ENCODE measurements at places on chromosomes 7 and 10.

DNA sequence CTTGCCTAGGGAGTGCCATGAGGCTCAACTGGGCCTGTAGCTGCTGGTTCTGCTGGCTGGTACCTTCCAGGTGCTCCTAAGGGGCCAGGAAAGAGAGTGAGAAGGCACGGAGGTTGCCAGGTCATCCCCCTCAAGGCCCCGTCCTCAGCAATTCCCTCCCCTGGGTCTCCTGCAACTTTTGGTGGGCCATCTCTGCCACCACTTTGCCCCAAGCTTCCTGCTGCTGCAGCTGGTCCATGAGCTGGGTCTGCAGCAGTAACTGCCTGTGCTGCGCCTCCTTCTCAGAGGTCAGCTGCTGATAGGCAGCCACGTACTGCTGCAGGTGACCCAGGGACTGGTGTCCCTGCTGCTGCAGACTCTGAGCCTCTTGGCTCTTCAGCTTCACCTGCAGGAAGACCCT, 17.3 kb upstream of the MTPAP start:
- no peak for DNase-seq

DNA sequence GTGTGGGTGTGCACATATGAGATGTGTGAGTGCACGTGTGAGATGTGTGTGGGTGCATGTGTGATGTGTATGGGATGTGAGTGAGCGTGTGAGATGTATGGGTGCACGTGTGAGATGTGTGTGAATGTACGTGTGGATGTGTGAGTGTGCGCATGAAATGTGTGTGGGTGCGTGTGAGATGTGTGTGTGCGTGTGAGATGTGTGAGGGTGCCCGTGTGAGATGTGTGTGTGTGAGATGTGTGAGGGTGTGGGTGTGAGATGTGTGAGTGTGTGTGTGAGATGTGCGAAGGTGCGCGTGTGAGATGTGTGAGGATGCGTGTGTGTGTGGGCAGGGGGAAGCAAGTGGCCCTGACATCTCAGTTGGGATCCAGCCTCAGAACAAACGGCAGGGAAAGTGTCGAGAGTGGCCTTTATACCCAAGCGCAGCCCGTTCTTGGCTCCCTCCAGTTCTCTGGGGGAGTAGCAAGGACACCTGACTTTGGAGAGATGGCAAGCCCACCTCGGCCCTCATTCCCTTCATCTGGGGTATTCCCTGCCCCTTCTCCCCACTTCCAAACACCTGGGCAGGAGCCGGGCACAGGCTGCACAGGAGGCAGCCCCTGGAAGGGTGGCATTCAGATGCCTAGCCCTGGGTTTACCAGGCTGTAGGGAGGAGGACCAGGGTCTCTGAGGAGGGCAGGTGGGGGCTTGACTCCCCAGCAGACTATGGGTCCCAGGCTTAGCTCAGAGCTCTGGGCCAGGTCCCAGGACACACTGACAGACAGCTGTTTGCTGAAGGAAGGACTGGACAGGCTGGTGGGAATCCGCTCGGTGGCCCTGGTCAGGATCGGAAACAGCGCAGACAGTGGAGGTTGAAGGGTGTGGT, 31.6 kb downstream of the PPIF start:
- DNase-seq, result no peak

DNA sequence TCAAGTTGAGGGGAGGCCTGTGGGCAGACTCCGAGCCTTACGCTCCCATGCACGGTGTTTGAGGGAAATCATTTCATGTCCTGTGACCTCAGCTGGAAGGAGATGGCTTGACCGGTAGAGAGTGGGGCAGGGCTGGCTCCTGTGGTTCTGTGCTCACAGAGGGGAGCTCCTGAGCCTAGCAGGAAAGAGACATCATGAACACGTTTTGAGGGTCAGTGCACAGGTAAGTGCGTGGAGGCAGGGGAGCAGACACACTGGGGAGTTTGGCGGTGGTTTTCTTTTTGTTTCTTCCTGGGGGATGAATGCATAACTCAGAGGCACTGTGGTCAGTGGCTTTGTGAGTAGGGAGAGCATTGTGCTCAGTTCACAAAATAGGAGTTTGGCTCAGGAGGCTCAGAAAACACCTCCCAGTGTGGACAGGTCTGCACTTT, 22.5 kb downstream of the ADCY1 start:
- DNase-seq, result no peak

- DNase-seq, result no peak
Measured at GRCh38 chr7:132687981-132688383, 111.7 kb upstream of the PLXNA4 start.

DNA sequence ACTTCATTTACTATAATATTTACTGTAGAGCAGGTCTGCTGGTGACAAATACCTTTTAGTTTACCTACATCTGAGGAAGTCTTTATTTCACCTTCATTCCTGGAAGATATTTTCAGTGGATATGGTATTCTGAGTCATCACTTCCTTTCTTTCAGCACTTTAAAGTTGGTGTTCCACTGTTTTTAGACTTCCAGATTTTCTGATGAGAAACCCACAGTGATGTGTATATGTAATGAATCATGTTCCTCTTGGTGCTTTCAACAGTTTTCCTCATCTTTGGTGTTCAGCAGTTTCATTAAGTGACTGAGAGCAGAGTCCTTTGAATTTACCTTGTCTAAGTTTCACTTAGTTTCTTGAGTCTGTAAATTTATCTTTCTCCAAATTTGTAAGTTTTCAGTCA, 36.4 kb downstream of the COPG2 start:
- DNase-seq, result no peak

GRCh38 chr10:27390681-27391080, 113.4 kb upstream of the RAB18 start:
- no peak for DNase-seq

- no peak for DNase-seq
Measured at GRCh38 chr10:43749940-43750552, 101.4 kb upstream of the ZNF32 start.

DNA sequence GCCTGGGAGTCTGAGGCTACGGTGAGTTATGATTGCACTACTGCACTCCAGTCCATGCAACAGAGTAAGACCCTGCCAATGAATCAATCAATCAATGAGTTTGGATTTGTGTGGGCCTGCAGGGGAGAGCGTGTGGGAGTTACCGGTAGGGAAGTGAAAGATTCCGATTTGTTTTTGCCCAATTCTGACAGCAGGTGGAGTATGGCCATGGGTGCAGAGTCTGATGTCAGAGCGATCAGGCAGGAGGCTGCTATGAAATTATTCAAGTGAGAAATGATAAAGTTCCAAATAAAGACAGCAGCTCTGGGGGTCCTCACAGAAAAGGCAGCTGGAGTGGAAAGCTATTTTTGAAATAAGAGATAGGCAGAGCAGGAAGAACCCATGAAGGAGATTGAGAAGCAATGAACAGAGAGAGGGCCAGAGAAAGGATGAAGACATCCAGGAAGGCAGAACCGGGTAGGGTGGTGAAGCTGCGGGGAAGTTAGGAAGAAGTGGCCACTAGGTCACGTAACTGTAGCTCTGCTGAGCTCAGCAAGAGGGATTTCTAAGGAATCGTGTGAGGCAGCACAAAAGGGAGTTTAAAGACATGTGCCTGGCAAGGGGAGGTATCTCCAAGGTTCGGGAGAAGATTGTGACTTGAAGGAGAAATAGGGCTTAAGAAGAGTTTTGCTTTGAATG, 93.7 kb upstream of the NMT2 start:
- DNase-seq, result no peak

- DNase-seq, result no peak
Measured at GRCh38 chr7:27102581-27103442, at the start of gene HOXA2. HOXA2 (minus strand) TSS chr7:27102683; CDS start chr7:27102500, 183 bp downstream.

DNA sequence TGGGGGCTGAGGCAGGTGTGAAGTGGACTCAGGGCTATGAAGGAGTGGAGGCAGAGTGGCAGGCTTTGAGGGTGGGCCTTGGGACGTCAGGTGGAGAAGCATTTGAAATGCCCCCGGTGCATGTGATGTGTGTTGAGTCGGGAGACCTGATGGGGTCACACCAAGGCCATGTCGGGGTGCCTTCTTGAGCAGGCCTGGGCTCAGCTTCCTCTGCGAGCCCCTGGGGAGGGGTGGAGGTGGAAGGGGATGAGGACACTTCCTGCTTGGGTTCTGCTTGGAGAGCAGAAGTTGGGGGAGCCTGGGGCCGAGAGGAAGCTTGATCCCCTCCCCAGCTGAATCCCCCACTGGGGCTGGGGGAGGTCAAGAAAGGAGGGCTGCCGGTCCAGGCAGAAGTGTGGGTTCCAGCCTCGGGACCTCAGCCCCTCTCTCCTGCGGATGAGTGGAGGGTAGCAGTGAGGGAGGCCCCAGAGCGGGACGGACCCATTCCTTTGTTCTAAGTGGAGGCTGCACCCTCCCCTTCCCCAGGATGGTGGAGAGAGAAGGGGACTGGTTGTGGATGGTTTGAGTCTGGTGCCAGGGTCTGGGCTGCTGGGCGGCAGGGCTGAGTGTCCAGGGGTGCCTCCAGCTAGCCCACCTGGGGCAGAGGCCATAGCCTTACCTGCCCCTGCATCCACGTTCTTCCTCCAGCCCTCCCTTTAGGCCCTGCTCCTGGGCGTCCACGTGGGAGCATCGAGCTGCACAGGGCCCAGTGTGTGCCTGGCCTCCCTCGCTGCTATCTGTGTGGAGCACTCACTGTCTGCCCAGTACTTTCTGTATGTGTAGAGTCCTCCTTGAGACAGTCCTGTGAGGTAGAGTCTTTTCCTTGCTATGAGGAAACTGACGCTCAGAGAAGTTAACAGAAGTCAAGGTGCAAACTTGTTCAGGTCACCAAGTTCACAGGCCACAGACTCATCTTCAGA, 36.7 kb downstream of the PRF1 start:
- DNase-seq, result no peak

DNA sequence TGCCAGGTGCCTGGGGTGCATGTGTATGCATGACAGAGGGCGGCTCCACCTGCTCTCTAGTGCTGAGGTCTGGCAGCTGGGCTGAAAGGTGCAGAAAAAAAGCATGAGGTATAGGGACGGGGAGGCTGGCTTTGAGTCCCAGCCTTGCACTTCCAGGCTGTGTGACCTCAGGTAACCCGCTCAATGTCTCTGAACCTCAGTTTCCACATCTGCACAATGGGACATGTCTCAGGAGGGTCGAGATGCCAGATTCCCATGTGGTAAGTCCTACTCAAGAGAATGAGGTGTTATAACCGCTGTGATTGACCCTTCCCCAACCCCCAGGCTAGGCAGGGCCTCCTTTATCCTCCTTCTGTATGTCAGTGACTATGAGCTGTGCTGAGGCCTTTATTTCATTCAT, 48.8 kb downstream of the ARHGAP22 start:
- DNase-seq, result no peak

DNA sequence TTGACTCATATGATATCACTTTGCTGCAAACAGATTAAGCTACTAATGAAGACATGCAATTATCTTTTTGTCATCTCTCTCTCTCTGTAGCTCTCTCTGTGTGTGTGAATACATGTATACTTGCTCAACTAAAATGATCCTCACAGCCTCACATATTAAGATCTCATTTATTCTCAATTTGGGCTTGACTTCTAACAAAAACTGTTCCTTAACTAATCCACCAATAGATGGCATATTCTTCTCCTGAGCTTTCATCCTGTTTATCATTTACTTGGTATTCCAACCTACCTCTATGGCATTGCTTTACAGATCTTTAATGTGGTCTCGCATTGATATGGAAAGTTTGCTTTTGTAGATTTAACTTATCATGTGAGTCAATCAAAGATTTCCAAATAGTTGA, 540.4 kb downstream of the CNTNAP2 start:
- DNase-seq, result no peak

- DNase-seq, result no peak
Measured at GRCh38 chr7:158369290-158369689, 218.3 kb downstream of the PTPRN2 start.

DNA sequence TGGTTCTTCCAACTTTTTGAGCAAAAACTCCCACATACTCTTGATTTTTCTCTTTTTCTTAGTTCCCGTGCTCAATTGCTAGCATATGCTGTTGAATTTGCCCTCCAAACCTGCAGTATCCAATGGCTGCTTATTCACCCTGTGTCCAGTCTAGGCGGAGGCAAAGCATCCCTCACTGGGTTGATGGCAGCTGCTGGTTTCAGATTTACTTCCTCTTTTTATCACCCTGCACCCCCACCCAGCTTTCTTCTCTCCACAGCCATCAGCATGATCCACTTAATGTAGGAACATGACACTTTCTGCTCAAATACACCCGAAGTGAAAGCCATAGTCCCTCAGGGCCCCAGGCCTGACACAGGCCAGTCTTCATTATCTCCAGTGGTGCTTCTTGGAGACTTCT, 87.6 kb upstream of the ADARB2 start:
- DNase-seq, result no peak

DNA sequence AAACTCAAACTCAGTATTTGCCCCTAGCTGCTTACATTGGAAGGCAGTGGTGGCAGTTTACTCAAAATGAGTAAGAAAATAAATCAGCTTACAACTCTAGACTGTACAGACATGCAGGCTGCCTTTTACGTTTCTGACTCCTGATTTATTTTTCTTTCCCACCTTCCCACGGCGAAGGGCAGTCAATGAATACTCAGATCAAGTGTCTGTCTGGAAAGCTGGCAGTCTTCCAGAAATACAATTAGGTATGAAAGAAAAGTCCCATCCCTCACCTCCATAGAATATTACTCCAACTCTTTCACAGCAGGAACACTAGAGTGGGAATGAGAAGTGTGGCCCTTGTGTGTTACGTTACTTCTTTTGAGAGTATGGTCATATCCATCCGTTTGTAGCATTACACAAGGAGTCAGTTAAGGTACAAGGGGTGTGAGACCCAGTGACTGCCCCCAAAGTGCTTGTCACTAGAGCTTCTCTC, 1.3 kb upstream of the PAPSS2 start:
- no peak for DNase-seq

DNA sequence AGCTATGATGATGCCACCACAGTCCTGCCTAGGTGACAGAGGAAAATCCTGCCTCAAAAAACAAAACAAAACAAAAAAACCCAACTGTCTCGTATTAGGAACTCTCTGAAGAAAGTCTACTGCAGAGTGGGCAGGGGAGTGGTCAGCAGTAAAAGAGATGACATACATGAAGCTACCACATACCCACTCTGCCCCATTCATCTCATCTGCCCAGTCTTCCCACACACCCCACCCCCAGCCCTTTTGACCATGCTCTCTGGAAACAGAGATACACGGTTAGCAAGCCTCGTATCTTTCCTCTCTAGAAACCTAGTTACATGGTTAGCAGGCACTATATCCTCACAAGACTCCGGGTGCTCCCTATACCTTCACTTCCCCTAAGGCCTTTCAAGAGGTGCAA, 8.3 kb downstream of the SLC37A3 start:
- no peak for DNase-seq

DNA sequence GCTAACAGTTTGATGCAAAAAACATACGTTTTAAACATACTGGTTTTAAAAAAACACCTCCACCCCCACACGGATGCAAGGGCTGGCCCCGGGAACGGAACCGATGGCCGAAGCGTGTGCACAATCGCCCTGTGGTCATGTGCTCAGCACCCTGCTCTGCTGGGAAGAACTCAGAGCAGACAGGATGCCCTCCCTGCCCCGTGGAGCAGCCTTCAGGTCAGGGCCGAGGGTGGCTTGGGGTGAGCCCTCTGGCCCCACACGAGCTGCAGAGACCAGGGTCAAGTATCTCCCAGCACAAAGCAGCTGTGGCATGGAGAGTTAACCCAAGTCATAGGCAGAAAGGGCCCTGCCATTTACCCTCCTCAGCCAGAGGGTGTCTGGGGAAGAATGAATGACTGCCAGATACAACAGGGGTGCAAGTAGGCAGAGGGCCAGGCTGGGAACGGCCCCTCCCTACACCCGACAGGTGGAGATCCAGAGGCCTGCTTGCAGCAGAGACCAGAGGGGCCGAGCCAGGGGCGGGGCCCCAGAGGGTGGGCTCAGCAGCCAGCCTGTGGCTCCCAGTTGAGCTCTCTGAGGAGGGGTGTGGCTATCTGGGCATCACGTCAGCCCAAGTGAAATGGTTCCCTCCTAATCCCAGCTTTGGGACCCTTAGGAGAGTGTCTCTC, 56.8 kb downstream of the ZRANB1 start:
- no peak for DNase-seq

GRCh38 chr10:95542330-95542729, 18.8 kb downstream of the SORBS1 start:
- DNase-seq, result no peak

GRCh38 chr7:64878684-64879083, 24.4 kb upstream of the ZNF273 start:
- no peak for DNase-seq

Data from GDM1 (cell line).